SK-N-SH (cell line): ENCODE measurements at places on chromosomes 6 and 20. TPM values are rescaled to one million over a fixed set of nuclear protein-coding genes. Genes with fewer than 3 reads are reported as not detected.

GRCh38 chr6:51382847-51383246, 564.2 kb downstream of the TFAP2B start:
- DNase-seq = no peak

DNA sequence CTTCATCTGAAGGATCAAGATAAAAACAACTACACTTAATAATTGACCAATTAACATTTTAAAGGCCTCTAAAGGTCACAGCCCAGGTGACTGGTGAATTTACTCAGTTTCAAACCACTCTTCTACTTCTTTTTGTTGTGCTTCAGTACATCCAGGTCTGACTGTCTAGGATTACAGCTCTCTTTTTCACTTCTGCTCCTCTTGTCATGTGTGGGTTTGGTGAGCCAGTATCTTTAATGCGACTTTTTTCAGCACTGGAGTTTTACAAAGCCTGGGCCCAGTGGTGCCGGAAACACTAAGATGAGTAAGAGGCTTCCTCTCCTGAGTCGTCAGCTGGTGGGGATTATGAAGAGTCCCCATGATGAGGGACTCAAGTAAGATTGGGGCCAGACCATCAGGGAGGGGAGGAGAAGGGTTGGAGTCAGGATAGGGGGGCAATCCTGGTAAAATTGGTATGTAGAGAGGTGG, 27.0 kb downstream of the HECA start:
- no peak for DNase-seq

The CAGE1 gene
- polyA plus RNA-seq = 0.05 TPM in 1 of 2 replicates, not detected in the other

GRCh38 chr20:46674253-46675083, 14.8 kb downstream of the TP53RK start:
- DNase-seq = no peak

The SLC4A11 gene
- polyA plus RNA-seq = 1.6 and 2.7 TPM in 2 replicates

The LEMD2 gene
- 56.5 and 59.5 TPM in 2 replicates for polyA plus RNA-seq

The ULBP3 gene
- polyA plus RNA-seq = 4.6 and 4.9 TPM in 2 replicates

DNA sequence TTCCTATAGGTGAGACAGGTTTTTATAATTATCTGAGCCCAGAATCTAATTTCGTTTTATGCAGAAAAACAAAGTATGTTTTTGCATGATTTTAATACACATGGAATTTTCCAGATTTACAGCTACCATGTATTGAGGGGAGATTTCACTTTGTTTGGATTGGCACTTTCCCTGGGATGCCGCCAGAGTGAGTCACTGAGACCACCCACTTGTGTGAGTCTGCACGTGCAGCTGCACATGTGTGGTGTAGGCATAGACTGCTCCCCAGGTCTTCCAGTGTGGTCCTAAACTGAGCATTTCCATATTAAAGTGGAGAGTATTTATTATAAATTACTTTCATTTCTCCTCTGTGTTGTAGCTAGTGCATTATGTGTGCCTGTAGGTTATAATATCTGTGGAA, 186.8 kb downstream of the UBE3D start:
- no peak for DNase-seq

DNA sequence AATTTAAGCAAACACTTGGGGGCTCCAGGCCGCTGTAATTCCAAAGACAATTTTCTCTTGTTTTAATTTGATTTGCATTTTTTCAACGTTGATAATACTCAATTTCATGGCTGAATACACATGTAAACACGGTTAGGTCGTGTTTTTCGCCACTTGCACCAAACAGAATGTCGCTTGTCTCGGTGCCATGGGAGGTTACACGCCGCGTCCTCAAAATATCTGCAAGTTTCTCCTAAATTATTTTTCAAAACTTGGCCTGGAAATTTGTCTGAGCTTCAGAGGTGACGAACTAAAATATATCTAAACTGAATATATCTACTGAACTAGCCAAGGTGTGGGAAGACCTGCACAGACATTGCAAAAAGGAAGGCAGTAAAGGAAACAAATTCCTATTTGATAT, 15.0 kb downstream of the FOXA2 start:
- DNase-seq = no peak

DNA sequence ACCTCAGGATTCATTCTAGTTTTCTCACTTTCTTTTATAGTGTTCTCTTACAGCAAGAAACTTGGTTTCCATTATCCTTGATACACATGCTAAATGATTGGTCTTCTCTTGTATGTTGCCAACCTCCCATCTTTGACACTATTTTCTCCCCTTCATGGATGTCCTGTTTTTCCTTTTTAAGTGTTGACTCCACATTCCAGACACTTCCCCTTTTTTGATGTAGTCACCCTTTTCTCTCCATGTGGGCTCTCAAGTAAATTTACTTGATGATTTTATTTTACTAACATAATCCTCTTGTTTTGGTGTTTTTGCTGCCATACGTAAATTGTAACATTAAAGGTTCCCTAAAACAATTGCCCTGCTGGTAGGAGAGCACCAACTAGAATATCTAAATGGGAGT, 148.1 kb downstream of the ZFAND3 start:
- no peak for DNase-seq

- no peak for DNase-seq
Measured at GRCh38 chr6:113328886-113329381, 528.2 kb upstream of the MARCKS start.

The ZC2HC1B gene
- not detected in 2 replicates for polyA plus RNA-seq

The C6orf141 gene
- polyA plus RNA-seq = not detected in 2 replicates

DNA sequence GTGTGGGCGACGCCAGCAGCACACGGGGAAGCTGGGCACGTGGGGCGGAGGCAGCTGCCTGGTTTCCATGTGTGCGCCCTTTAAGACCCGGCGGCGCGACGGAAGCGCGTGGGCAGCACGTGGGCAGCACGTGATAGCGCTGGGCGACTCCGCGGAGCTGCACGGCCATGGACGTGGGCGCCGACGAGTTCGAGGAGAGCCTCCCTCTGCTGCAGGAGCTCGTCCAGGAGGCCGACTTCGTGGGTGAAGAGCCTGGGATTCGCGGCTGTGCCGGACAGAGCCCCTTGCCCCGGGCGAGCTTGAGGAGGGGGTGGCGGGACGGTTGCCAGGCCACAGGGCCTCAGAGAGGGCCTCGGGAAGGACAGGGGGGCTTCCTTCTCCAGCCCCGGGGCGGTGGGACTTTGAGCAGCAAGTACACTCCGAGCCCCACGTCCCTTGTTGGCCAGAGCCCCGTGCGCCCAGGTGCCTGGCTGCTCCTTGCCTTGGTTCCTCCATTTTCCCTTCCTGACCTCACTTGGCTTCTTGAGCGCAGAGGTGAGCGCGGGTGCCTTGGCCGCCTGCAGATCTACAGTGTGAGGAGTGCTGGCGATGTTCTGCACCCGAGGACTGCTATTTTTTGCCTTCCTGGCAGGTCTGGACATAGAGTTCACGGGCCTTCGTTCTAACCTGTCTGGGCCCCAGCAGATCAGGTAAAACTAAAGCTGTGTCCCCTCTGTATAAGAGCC, at the start of gene PNLDC1:
Gene PNLDC1 (plus strand): TSS at position 136 of the 725 bp plus-strand sequence. CDS start 32 bp downstream, at position 168.
- no peak for DNase-seq

- DNase-seq = peak; percentile 43
Measured at GRCh38 chr20:38806855-38807655, 1.6 kb downstream of the PPP1R16B start.

The ARMC2 gene
- polyA plus RNA-seq = 2.4 and 4.3 TPM in 2 replicates

The CCR6 gene
- not detected in 2 replicates for polyA plus RNA-seq

GRCh38 chr20:38704136-38704535, 20.1 kb upstream of the SLC32A1 start:
- DNase-seq = no peak

DNA sequence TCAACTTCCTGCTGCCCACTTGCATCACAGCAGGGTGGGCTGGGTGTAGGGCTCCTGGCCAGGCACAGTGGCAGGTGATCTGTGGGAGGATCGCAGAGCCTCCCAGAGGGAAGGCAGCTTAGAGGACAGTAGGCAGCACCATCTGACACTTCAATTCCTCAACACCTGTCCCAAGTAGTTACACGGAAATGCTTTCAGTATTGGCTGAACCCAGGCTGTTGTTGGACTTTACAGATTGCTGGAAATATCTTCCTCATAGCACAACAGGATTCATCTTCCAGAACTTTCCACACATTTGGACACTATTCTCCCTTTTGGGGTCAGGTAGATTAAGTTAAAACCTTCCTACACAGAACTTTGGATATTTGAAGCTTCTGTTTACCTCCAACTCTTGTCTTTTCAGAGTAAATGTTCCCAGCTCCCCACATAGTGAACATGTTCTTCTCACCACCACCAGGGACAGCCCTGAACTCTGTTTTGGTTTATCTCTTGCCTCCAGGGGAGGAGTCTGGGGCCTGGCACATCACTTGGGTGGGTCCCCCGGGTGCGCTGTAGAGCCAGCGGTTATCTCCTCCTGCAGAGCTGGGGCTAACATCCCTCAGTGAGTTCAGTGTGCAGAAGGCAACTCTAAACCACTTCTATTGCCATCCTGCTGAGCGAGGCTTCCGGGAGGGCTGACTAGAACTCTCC, 3.5 kb upstream of the SLC22A2 start:
- peak; percentile 24 for DNase-seq

The MAP1LC3A gene
- polyA plus RNA-seq = 17.2 and 24.9 TPM in 2 replicates

DNA sequence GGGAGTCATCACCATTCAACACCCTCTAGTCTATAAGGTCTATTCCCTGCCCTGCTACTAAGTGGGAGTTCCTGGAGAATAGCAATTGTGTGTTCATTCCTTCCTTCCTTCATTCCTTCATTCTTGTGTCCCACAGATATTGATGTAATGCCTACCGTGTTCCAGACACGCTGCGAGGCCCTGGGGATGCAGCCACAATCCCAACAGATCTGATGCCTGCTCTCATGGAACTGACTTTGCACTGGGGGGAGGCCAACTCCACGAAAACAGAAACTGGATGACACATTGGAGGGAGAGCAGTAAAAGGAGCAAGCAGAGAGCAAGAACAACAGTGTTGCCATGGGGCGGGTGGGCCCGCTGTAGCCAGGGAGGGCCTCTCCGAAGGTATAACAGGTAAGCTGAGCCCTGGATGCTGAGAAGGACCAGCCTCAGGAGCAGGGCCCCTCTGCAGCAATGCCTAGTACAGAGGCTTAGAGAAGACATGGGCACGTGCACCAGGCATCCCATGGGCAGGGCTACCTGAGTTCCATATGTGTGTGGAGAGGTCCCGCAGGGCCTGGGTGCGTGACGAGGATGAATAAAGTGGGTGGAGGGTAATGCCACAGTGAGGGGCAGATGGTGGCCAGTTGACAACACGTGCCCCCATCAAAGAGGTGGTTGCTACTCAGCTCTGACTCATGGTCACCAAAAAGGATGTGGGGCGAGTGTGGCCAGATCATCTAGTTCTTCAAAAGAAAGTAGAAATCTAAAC, 173.9 kb downstream of the NFATC2 start:
- no peak for DNase-seq

- DNase-seq = no peak
Measured at GRCh38 chr6:137736911-137737310, 130.1 kb upstream of the TNFAIP3 start.

The DEFB132 gene
- polyA plus RNA-seq = not detected in 2 replicates

GRCh38 chr6:105781915-105782314, 304.2 kb upstream of the PRDM1 start:
- no peak for DNase-seq

DNA sequence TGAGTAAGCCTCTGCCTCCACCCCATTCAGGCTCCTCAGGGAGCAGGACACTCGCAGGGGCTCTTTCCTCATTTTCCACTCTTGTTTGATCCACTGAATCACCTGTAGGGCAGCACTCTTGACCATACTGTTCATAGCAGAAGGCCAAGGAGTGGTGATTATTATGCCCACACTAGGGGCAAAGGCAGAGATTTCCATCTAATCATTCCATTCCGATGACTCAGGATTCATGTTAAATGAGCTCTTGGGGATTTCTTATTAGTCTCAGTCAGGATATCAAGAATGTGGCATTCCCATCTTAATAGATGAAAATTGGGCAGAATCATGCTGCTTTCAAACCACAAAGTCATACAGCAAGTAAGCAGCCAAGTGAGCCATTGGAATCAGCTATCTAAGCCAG, 101.9 kb upstream of the MOCS1 start:
- DNase-seq = no peak

The YWHAB gene
- 84.3 and 94.3 TPM in 2 replicates for polyA plus RNA-seq

DNA sequence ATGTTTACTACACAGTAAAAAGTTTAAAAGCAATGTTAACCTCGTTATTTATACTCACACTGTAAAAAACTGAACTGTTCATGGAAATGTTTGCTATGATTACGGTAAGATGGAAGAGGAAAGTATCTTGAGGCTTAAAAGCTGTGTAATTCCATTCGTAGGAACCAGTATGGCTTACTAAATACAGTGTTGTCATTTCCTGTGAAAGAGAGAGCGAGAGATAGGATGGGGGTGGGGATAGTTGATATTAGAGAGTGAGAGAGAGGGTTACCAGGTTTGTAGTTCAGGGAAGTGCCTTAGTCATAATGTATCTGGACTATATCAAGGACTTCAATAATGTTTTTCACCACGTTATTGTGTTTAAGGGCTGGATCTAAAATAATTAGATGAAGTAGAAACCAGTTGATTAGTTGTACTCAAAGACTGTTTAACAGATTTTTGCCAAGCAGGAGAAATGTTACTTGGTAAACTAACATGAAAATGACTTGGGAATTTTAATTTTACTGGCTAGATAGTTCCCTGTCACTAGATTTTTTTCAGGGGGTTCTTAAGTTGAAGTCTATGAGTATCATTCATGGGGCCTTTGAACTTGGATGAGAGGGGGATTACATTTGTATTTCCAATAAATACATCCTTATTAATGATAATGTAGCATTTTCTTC, 30.4 kb downstream of the AFDN start:
- no peak for DNase-seq

The UNC93A gene
- not detected in 2 replicates for polyA plus RNA-seq

The RSPO4 gene
- polyA plus RNA-seq = 0.03 TPM in 1 of 2 replicates, not detected in the other

- DNase-seq = no peak
Measured at GRCh38 chr6:52598824-52599190, 21.9 kb upstream of the TRAM2 start.

- DNase-seq = peak; percentile 98
Measured at GRCh38 chr6:43013843-43014433, at the start of the genes KLHDC3 and MEA1. Gene KLHDC3, plus strand, starts transcription at chr6:43014249. Its CDS starts 2,944 bp downstream, at chr6:43017193. Gene MEA1, minus strand, starts transcription at chr6:43013946. Its CDS starts 133 bp downstream, at chr6:43013813.

The UBE3D gene
- 3.4 and 3.8 TPM in 2 replicates for polyA plus RNA-seq

GRCh38 chr6:38676236-38676973, 26.5 kb downstream of the GLO1 start:
- DNase-seq = no peak

DNA sequence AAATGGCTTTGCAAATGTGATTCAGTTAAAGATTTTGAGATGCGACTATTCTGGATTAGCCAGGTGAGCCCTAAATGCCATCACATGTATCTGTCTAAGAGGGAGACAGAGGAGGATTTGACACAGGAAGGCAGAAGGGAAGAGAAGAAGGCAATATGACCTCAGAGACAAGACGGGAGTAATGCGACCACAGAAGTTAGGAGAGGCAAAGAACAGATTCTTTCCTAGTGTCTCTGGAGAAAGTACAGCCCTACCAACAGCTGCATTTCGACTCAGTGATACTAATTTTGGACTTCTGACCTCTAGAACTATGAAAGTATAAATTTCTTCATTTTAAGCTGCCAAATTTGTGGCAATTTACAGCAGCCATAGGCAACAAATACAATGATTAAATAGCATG, 24.2 kb upstream of the TPD52L1 start:
- no peak for DNase-seq
